ENCODE measurements at places on chromosomes 3 and 15. TPM values are rescaled to one million over a fixed set of nuclear protein-coding genes. Genes with fewer than 3 reads are reported as not detected.

PLSCR4 gene
- 5.7 TPM for total RNA-seq

CD200R1 gene
- 0.82 TPM for total RNA-seq

GRCh38 chr15:30921781-30922479, 18.2 kb downstream of the FAN1 start:
- peak; percentile 30 for DNase-seq

GRCh38 chr3:114093596-114093995, 37.1 kb downstream of the QTRT2 start:
- DNase-seq: no peak

Data from frontal cortex (tissue), 4 donors.